Osteoblast (primary cell): ENCODE measurements at places on chromosomes 12 and 14. TPM values are rescaled to one million over a fixed set of nuclear protein-coding genes. Genes with fewer than 3 reads are reported as not detected.

Gene OR6C2
- total RNA-seq, result not detected in 2 replicates

Gene FAM181A
- not detected in 2 replicates for total RNA-seq

Gene APOF
- total RNA-seq, result not detected in 2 replicates

GRCh38 chr14:103528587-103529382 lies at the start of gene TRMT61A:
Gene TRMT61A, plus strand, starts transcription at chr14:103529196. Its CDS starts 783 bp downstream, at chr14:103529979.
- peak; percentile 100 for DNase-seq

DNA sequence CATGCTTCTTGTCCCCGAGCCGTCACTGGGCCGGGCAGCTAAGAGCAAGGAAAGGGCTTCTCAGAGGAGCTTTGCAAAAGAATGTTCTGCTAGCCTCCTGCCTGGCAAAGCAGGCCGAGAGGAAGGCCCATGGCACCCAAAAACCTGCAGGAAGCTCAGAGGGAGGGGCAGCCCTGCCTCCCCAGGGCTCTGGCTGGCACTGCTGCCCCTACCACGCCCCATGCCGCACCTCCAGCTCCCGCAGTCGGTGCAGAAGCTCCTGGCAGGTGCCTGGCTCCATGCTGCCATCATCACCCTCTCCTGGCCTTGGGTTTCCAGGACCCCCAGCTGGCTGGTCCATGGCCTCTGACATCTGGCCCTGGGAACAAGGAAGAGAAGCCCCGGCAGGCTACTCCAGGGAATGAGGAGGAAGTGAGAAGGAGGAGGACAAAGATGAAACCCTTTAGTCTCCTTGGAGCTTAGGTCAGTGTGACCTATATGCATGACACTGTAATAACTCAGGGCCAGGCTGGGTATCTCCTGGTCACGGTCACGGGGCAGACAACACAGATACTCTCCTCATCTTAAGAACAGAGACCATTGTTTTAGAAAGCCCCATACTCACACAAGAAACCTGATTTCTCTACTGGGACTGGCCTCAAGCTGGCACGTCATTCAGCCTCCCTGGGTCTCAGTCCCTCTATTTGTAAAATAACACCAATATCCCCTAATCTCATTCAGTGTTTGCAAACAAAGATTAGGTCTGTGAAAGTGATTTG lies 24.3 kb downstream of the NCKAP5L start:
- DNase-seq, result peak; percentile 58
